ENCODE measurements at places on chromosomes 12 and 14.

DNA sequence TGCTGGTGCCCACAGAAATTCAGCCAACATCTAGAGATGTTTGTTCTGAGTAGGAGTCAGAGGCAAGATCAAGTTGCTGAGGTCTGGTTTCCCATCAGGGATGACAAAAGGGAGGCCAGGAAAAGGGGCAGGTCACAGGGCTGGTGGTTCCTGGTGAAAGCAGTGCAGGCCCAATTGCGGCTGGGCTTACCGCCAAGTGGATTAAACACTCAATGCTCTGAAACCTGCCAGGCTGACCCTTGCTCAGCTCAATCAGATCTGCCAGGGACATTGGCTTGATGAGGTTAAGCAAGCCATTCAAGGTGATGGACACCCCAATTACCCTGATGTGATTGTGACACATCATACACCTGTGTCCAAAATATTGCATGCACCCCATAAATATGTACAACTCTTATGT, 5.5 kb upstream of the OAS1 start:
- ATAC-seq, result no peak

DNA sequence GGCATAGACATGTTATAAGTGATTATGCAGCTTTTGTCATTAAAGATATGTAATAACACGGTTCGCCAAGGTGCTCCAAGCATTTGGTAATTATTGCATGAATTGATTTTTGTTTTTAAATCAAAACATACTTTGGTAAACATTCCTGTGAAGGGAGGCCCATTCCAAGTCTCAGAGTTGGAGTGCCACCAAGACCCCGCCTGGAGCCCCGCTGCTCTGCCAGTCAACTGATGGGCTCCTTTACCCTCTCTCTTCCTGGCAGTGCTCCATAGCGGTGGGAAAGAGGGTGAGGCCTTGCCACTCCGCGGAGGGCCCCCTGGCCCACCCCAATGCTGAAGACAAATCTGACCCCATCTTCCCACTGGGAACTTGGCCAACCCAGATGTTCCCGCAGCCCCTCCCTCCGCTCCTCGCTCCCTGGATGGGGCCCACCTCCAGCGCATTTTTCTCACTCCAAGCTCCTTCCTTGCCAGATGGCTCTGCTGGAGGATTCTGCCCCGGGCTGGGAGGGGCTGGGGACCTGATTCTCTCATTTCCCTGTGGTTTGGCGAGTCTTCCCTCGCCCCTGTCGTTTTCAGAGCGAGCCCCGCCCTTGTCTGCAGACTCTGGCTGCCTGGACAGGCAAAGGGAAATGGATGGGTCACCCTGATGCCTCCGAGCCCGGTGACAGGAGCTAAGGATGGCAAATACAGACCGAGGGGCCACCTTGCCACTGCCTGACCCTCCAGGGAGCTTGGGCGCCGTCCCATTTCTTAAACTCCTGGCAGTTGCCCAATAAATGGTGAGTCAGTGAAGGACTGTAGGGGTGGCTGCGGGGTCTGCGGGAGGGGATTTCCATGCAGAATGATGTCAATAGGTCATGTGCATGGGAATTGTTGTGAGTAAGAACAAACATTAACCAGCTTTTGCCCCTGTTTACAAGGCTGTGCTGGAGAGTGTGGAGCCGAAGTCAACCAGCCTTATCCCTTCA, 9.2 kb upstream of the PAPLN start:
- ATAC-seq, result no peak

- no peak for ATAC-seq
Measured at GRCh38 chr12:28021704-28022103, 49.2 kb upstream of the PTHLH start.

GRCh38 chr14:62736048-62737043, 308.9 kb downstream of the KCNH5 start:
- no peak for ATAC-seq

DNA sequence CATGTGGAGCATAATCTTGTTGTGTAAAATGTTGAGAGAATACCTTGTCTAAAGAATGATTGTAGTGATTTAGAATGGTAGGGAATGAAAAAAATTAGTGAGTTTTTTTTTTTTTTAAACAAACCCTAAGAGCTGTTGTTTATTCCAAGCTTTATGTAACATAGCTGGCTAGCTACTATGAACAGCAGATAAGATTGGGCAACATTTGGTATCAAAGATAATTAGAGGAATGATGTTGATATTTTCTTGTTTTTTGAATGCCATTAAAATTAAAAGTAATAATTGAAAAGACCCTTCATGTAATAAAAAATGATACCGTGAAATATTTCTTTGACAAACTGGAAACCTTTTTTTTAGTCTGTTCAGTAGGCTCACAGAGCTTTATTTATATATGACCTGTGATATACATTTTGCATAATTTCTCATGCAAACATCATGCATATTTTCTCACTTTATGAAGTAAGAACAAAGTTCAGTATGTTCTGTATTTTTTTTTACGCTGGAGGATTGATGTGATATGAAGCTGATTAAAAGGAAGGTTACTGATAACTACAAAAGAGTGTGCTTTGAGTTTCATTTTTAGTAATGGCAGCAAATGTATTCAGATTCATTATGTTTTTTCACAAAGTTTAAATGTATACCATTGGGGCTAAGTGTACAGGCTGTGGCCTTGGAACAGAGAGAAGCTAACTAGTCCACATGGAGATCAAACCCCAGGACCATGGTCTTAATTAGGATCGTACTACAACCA, 8.1 kb downstream of the CPSF6 start:
- peak; percentile 48 for ATAC-seq

DNA sequence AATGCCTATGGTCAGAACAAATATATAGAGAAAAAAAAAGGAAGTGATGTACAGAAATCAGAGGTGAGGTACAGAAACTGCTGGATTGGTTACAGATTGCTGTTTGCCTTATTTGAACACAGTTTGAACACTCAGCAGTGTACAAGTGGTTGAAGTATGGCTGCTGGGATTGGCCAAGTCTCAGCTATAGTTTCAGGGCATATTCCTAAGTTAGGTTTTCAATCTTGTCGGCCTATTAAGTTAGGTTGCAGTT, 146.4 kb downstream of the LLPH start:
- no peak for ATAC-seq

- ATAC-seq, result no peak
Measured at GRCh38 chr14:36518586-36519430, 1.2 kb downstream of the NKX2-1 start.

GRCh38 chr12:116164250-116165035, 113.0 kb downstream of the MED13L start:
- peak; percentile 45 for ATAC-seq

GRCh38 chr14:23468704-23469126, 788 bp upstream of the NGDN start:
- peak; percentile 0 for ATAC-seq

- ATAC-seq, result peak; percentile 63
Measured at GRCh38 chr14:24674204-24674970, 40.4 kb upstream of the GZMB start.

- ATAC-seq, result no peak
Measured at GRCh38 chr12:104314242-104314614, 10.7 kb downstream of the EID3 start.

- ATAC-seq, result no peak
Measured at GRCh38 chr14:23219075-23219474, 18.7 kb upstream of the RNF212B start.

DNA sequence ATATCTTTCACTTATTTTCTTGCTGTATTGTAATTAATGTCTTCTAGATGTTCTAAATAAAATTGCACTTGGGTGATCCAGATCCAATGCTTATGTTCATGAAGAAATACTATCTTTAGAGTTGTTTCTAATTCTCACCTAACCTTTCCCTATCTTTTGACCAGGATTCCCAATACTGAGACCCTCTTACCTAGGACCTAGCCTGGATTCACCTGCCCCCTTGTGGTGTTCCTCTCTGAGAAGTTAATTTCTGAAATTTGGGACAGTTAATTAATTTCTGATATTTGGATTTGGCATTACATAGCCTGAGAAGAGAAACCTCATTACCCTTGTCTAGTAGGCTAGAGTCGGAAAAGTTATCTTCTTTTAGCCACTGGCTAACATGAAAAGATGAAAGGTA, 29.5 kb downstream of the FOXA1 start:
- ATAC-seq, result no peak

- ATAC-seq, result no peak
Measured at GRCh38 chr12:16473610-16474326, 126.3 kb downstream of the MGST1 start.

DNA sequence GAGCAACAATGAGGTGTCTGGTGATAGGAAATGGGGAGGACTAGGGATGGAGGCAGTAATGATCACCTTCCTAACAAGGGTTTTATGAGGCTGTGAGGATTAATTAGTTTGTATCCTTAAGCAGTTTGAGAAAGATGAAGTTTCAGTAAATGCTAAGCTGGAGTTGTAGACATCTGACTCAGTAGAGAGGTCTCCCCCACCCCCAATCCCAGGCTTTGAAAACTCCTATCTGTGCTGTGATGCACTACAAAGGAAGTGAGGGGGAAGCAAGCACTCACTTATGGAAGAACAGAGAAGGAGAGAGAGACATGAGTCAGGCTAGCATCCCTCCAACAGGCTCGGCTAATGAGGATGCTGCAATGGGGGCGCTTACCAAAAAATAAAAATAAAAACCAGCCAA, 5.5 kb upstream of the BCL11B start:
- no peak for ATAC-seq

DNA sequence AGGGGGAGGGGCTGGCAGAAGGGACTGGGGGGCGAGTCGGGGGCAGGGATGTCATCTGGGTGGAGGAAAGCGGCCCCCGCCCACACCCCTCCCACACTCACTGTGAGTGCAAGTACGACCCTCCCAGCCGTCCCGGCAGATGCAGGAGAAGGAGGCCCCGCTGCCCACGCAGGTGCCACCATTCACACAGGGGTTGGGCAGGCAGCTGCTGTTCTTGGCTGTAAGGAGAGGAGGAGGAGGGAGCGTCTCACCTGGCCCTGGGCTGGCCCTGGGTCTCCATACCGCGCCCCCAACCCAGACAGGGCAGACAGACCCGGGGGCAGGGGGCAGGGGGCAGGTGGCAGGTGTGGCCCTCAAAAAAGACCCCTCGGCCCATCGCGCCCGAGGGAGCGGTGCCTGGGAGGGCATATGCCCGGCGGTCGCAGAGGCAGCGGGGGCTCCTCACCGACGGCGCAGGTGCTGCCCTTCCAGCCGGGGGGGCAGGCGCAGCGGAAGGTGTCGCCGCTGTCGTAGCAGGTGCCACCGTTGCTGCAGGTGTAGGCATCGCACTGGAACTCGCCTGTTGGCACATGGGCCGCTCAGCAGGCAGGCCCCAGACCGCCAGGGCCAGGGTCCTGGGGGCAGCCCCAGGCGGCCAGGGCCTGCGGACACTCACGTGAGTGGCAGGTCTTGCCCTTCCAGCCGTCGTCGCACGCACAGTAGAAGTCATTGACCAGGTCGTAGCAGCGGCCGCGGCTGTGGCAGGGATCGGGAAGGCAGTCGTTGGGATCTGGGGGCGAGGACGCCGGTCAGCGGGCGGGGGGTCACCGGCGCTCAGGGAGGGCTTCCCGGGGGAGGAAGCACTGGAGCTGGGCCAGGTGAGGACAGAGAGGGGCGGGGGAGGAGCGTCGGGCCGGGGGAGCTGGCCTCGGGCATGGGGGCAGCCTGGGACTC, 20.6 kb downstream of the JAG2 start:
- no peak for ATAC-seq

GRCh38 chr12:26767116-26767515, 65.9 kb downstream of the ITPR2 start:
- no peak for ATAC-seq

GRCh38 chr14:38627163-38627562, 371.3 kb upstream of the CLEC14A start:
- ATAC-seq, result no peak

DNA sequence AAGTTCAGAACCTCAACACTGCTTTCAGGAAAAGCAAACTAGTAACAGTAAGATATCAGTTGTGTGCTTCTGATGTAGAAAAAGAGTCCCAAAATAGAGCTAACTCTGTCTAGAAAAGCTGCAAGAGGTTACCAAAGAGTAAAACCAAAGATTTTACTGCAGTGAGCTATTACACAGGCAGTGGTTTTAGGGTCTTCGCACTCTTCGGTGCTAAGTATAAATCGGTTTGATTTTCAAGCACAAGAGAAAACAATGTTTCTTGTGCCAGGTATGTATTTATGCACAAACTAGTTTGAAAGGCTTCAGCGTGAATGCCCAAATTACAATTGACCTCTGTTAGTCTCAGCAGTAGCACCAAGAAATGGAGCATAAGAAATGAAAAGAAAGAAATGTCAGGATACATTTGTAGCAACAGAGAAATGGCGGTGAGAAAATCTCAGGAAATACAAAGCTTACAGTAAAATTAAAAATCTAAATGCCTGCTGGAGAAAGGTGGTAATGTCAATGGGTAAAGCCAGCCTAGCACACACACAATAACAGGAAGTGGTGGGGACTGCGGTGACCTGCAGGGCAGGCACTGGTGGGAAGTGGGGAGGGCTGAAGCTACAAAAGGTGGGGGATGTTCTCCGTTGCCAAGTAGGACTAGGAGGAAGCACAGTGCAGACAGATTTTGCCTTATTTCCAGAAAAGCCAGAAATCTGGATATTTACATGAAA, 18.0 kb upstream of the DYRK2 start:
- peak; percentile 96 for ATAC-seq

- ATAC-seq, result no peak
Measured at GRCh38 chr14:104797115-104798044, 1.8 kb upstream of the AKT1 start.

DNA sequence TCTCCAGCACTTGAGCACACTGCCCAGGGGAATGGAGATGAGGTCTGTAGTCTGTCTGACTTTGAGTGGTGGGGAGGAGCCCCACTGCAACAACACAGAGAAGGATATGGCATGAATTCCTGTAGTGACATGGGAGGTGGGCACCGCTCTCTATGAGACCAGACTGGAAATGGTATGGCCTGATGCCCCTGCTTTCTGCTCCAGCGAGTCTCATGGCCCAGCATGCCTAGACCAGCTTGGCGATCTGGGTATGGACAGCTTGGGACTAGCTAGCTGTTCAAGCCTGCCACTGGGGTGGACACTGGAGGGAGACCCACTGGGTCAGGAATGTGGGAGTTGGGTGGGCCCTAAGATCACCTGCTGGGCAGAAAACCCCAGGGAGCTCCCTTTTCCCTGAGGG, 477.8 kb upstream of the SEL1L start:
- ATAC-seq, result no peak

DNA sequence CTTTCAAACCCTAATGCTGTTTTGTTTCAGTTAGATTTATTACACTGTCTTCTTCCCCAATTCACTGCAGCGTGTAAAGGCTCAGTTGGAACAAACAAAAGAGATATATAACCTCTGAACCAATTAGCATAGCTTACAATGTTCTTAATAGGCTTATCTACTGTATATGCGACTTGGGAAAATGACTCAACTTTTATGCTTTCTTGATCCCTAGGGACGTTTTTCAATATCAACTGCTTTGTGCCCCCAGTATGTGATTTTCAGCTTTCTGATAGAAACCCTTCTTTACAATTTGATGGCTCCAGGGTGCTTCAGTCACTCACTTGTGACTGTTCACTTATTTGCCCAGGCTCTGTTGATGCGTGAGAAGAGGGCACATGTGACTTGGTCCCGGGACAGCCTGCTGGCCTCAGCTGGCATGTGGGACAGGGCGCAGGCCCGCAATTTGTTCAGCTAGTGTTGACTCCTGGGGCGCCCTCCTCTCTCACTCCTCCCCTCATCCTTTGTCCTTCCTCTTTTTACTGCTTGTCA, 107.1 kb downstream of the TMTC2 start:
- ATAC-seq, result no peak

- ATAC-seq, result no peak
Measured at GRCh38 chr12:105705765-105706164, 375.3 kb downstream of the C12orf75 start.

All from activated T-helper 17 cell treated with anti-CD3 and anti-CD28 coated beads, Interleukin-2, amount 50 U/mL, for 72 hours (primary cell).